Lower lobe of right lung (tissue), 2 donors: ENCODE measurements at places on chromosomes 6 and 20.

DNA sequence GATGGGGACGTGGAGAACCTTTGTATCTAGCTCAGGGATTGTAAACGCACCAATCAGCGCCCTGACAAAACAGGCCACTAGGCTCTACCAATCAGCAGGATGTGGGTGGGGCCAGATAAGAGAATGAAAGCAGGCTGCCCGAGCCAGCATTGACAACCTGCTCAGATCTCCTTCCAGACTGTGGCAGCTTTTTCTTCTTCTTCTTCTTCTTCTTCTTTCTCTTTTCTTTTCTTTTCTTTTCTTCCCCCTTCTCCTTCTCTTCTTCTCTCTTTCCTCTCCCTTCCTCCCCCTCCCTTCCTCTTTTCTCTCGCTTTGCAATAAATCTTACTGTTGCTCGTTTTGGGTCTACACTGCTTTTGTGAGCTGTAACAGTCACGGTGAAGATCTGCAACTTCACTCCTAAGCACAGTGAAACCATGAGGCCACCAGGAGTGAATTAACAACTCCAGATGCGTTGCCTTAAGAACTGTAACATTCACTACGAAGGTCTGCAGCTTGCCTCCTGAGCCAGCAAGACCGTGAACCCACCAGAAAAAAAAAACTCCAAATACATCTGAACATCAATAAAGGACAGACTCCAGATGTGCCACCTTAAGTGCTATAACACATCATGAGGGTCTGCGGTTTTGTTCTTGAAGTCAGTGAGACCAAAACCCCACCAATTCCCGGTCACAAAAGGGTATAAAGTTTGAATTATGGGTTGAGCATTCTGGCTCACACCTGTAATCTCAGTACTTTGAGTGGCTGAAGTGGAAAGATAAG, 19.6 kb upstream of the SERPINB1 start:
- DNase-seq: no peak

- DNase-seq: no peak
Observed at GRCh38 chr20:51189814-51190782, 167.2 kb upstream of the KCNG1 start.

DNA sequence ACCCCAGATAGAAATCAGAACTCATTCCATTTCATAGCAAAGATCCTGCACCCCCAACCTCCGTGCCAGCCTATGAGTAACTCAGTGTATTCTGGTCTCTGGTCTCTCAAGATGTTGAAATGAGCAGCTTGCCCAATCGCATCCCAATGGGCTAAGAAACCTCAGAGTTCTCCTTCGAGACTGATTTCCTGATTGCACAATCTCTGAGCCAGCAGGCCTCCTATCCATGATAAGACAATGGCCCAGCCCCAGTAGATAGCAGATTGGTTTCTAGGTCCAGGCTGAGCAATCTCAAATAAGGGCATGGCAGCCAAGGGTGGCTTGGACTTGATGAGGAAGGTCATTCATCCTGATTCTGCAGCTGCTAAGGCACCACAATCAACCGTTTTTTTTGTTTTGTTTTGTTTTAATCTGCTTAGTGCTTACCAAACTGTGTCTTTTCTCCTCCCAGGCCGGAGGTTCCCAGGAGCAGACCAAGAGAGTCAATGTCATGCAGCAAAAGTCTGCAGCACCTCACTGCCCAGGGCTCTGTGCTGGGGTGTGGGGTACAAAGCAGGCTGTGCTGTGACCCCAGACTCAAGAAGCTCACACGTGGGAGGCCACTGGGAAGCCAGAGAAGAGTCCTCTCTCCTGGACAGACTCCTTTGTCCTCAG, 125.1 kb upstream of the NXT1 start:
- DNase-seq: peak; percentile 67

DNA sequence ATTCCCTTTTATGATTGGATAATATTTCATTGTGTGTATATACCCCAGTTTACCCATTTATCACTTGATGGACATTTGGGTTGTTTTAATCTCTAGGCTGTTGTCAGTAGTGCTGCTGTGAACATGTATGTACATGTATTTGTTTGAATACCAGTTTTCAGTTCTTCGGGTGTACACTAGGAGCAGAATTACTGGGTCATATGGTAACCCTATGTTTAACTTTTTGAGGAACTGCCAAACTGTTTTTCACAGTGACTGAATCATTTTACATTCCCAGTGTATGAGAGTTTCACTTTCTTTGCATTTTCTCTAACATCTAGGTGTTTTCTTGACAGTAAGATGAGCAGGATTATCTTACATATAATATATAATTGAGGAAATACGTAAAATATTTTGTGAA, 44.7 kb upstream of the ADIG start:
- DNase-seq: no peak

- DNase-seq: no peak
Observed at GRCh38 chr6:40852779-40853373, 186.1 kb downstream of the UNC5CL start.
